DMS53 (cell line): ENCODE measurements at places on chromosomes 13 and 19.

DNA sequence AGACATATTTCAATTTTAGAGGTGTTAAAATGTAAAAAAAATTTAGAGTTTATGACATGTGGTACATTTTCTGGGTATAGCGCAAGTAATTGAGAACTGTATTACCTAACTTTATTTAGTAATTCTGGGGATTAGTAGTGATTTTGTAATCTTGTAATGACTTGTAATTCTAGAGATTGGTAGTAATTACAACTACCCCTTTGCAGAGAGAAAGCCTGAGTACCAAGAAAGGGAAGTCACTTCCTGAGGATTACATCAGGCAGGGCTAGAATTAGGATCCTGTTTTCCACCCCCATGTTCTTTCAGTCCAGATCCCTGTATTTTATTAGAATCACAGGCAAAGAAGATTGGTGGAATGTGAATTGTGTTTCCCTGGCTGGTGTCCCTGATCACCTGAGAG, 274.9 kb downstream of the KCNRG start:
- DNase-seq: no peak

GRCh38 chr19:2043961-2044708, 6.9 kb downstream of the MKNK2 start:
- DNase-seq: peak; percentile 32

DNA sequence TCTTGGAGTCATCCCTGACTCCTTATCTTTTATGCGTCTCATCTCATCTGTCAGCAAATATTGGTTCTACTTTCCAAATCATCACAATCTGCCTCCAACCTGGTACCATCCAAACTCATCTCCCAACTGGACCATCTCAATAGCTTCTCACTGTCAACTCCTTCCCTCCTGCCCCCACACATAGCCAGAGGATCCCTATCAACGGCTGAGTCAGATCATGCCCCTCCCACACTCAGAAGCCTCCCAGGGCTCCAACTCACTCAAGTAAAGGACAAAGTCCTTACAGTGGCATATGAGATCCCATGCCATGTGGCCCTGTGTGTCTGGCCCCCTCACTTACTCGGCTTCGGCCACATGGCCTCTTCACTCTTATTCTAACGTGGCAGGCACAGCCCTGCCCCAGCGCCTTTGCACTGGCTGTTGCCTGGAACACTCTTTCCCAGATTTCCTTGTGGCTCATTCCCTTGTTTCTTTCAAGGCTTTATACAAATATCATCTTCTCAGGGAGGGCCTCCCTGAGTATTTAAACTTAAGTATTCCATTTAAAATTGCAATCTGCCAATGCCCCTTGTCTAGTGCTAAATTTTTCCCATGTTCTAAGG, 4.3 kb downstream of the SPRED3 start:
- peak; percentile 40 for DNase-seq

DNA sequence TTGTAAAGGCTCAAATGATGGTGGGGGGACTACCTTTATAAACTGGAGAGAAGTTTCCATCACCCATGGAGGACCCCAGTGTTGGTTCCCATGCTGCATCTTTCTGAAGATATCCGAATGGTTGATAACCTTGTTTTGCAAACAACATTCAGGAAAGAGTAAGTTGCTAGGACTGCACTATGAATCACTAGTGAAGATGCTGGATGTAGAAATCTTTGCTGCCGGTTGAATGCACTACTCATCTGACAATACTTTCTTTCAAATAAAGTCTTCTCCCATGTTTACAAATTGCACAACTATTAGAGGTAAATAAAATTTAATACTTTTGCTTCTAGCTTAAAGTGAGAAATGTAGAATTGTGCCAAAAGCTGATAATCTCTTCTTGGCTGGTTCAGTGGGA, 198.4 kb upstream of the SLITRK6 start:
- DNase-seq: no peak

DNA sequence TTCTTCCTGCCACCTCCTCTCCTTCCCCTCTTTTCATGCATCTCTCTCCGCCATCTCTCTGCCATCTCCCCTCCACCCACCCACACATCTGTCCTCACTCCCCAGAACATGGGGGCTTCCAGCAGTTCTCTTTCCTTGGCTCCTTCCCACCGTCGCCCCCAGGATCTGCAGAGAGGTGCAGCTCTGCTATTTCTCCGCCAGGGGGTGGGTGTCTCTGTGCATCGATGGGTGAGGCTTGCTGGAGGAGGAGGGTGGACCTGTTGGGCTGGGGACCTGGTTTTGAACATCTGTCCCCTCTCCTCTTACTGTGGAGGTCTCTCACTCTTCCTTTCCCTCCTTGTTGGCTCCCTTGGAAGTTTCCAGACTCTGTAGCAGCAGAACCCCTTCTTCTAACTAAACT, 51.7 kb downstream of the MYH14 start:
- no peak for DNase-seq
